ENCODE measurements at places on chromosomes 16 and 17.
A peak's percentile ranks its signal among the peaks of the same experiment; 100 is the strongest.

DNA sequence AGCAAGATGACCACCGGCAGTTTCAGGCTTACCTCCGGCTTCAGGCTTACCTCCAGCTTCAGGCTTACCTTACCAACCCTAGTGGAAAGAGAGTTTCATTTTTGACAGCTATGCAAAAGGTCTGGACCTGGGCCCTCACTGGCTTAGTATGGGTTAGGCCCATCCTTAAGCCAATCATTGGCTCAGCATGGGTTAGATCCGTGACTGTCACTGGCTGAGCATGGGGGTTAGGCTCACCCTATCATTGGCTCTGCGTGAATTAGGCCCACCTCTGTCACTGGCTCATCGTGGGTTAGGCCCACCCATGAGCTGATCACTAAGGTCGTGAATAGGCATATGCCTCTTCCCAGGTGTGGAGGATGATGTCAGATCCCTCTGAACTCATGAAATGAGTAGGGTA is 8.1 kb downstream of the NDE1 start:
- DNase-seq, result no peak

DNA sequence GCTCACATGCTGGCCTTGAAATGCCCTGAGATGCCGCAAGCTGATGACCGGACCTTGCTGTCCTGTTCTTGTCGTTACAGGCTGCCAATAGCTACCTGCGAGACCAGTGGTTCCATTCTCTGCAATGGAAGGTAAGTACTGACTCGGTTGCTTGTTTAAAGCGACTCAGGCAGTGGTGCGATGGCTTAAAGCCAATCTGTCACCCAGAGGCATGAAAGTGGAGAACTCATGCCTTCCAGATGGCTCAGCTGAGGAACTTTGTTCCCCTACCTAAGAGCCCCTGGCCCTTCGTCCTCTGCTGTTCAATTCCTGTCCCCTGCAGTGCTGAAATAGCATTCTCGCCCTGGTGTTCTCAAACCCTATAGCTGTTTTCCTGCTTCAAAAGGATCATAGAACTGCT is 158.3 kb upstream of the PLCG2 start:
- DNase-seq, result no peak

- peak; percentile 13 for DNase-seq
Measured at GRCh38 chr17:79842136-79842655, 3.0 kb upstream of the CBX4 start.

DNA sequence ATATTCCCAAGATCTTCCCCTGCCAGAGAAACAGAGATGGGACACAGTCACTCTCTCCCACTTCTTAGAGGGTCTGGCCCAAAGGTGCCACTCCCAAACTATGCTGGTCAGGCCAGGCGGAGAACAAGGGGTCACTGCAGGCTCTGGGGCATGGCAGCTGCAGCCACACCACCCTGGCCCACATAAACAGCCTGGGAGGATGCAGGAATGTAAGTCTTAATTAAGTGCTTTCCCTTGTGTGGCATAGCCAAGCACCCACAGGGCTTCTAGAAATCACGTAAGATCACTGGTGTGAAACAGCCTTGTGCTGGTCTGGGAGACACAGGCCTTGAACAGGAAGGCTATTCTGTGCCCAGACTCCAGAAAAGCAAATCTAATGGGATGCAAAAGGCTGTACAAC is 31.5 kb downstream of the ABCC12 start:
- no peak for DNase-seq

GRCh38 chr16:84423416-84423837 is 55.1 kb downstream of the ATP2C2 start:
- DNase-seq, result no peak

DNA sequence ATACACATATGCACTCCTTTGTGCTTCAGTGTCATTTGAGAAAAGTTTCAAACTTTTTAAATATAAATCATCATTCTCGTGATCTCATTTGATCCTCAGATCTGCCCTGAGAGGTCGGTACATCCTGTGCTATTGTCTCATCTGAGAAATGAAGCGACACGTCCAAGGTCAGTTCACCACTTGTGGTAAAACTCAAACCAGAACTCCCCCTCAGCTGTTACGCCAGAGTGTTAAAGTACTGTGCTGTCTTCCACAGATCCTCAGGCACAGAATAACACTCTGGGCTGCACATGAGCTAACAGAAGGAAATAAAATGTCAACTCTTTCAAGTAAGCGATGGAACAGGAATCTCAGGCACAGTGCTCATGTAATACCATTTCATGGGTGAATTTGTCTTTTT is 31.4 kb downstream of the ANKFN1 start:
- no peak for DNase-seq

DNA sequence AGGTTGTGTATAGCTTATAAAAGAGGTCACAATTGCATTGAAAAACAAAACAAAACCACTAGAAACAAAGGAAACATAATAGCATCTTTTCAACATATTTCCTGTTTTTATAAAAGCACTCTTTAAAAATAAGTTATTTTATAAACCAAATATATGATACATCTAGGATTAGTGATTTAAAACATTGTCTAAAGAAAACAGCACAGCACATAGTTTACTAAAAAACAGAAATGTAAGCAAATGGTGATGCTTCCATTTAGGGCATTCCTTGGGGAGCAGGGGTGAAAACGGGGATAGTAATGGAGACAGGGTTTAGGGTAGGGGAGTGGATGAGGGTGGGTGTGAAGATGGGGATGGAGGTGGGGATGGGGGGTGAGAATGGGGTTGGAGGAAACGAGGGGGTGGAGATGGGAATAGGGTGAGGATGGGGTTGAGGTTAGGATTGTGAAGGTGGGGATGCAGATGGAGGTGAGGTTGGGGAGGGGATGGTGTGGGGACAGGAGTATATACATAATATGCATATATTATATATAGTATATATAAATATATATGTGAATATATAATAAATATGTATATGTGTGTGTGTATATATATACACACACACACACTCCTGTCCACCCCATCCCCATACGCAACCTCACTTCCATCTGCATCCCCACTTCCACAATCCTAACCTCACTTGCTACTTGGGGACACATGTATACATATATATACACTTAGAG is 1519.5 kb downstream of the CDH11 start:
- DNase-seq, result no peak

DNA sequence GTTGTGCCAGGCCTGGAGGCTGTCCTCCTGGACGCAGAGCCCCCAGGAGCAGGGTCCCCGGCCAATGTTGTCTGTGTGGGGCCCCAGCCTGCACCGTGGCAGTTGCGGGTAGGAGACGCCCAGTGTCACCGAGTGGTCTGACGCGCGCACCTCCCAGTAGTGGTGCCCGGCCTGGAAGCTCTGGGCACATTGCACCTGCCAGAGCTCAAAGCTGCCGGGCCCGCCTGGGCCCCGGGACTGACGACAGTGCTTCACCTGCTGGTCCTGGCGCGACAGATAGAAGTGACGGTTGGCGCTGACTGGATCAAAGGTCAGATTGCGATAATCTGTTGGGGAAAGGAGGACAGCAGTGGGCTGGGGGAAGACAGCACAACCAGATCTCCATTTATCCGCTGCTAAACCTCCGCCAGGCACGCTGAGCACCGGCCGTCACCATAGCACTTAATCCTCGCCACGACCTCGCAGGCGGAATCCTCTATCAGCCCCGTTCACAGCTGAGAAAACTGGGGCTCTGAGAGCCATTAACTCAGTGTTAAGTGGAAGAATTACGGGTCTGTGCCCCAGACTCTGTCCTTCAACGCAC is 5.6 kb downstream of the TRIM65 start:
- no peak for DNase-seq

DNA sequence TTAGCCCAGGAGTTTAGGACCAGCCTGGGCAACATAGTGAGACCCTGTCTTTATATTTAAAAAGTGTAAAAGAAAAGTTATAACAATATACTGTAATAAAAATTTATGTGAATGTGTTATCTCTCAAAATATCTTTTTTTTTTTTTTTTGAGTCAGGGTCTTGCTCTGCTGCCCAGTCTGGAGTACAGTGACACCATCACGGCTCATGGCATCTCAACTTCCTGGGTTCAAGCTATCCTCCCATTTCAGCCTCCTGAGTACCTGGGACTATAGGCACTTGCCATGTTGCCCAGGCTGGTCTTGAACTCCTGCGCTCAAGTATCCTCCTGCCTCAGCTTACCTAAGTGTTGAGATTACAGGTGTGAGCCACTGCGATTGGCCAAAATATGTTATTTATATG is 45.5 kb upstream of the SLC25A19 start:
- no peak for DNase-seq

DNA sequence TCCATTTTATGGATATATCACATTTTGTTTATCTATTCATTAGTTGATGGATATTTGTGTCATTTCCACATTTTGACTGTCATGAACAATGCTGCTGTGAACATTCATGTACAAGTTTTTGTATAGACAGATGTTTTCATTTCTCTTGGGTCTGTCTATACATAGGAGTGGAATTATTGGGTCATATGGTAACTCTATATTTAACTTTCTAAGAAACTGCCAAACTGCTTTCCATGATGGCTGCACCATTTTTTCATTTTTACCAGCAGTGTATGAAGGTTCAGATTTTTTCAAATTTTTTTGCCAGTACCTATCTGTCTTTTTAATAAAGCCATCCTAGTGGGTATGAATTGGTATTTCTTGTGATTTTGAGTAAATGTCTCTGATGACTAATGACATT is 15.5 kb downstream of the NFAT5 start:
- no peak for DNase-seq

- DNase-seq, result peak; percentile 70
Measured at GRCh38 chr17:42438600-42439567, 15.8 kb upstream of the CAVIN1 start.

GRCh38 chr17:31688701-31689100 is 170.3 kb downstream of the COPRS start:
- DNase-seq, result no peak

DNA sequence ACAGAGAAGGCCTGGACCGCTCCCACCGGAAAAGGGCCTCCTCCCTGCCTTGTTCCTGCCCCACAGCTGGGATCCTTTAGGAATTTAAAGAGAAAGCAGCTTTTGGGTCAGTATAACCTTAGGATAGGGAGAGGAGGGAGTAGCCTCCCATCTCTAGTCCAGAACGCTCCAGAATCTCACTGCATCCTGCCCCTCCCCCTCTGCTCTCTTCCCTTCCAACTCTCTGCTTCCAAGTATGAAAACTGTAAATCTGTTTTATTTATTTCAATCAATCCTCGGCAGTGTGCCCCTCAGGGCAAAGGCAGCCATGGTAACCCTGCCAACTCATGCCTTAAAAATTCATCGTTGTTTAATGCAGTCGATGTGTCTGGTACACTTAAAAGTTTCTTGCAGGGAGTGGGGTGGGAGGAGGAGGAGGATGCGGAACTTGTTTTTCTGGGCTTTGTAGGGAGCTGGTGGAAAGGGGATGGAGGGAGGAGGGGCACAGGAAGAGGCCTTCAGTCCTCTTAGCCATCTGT is 21.2 kb upstream of the MTSS2 start:
- DNase-seq, result no peak

GRCh38 chr16:26457095-26457494 is 609.6 kb upstream of the C16orf82 start:
- DNase-seq, result no peak

- DNase-seq, result peak; percentile 54
Measured at GRCh38 chr16:81445966-81446906, 1.6 kb downstream of the CMIP start.
